Right lobe of liver (tissue), 6 donors: ENCODE measurements at places on chromosomes 5 and 9.

- no peaks in the 10 kb centered on the region for H3K36me3 ChIP-seq
- no peaks in the 10 kb centered on the region for H3K4me1 ChIP-seq
- H3K27ac ChIP-seq: no peak overlapping the region
- H3K27me3 ChIP-seq: no peaks in the 10 kb centered on the region
Measured at GRCh38 chr5:52665559-52665958, 122.2 kb upstream of the ITGA1 start.

GRCh38 chr5:136103118-136103517 lies 29.5 kb upstream of the SMAD5 start:
- H3K27me3 ChIP-seq: no peaks in the 10 kb centered on the region
- H3K4me1 ChIP-seq: peaks cover 6% of the 10 kb centered on the region
- H3K27ac ChIP-seq: no peak overlapping the region
- H3K4me3 ChIP-seq: no peak overlapping the region
- DNase-seq: no peak

DNA sequence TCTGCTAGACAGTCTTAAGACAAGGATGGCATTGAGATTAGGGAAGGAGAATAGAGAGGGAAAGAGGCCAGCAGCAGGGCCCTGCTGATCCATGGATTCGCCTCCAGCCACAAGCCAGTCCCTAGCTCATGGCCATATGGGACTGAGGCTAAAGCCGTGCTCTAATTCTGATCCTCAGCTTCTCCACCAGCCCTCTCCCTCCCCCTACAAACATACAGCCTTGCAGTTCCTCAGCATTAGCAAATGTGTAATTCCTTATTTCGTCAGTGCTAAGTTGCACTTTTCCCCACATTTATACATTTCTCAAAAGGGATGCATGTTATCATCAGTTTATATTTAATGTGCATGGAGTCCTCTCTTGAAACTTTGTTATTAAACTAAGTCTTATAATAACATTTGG lies 34.8 kb downstream of the ZNF462 start:
- no peak overlapping the region for H3K4me3 ChIP-seq
- H3K36me3 ChIP-seq: no peaks in the 10 kb centered on the region
- no peak overlapping the region for H3K27ac ChIP-seq
- H3K27me3 ChIP-seq: no peaks in the 10 kb centered on the region
- no peak for DNase-seq

DNA sequence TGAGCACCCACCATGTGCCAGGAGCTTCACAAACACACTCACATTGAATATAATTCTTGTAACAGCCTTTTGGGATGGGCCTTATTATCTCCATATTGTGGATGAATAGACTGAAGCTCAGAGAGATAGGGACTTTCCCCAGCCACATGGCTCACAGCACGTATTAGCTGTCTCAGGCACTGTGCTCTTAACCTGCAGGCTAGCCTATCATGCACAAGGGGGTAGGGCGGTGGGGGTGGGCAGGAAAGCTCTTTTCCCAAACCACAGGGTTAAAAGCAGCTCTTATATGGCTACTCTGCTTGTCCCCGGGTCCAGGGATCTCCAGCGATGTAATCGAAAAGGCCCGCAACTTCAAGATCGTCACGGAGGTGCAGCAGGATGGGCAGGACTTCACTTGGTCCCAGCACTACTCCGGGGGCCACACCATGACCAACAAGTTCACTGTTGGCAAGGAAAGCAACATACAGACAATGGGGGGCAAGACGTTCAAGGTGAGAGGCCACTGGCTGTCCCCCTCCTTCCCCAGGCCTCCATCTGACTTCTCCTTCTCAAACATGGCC lies 2.6 kb downstream of the FABP6 start:
- no peaks in the 10 kb centered on the region for H3K27me3 ChIP-seq
- H3K36me3 ChIP-seq: no peaks in the 10 kb centered on the region
- DNase-seq: no peak
- no peak overlapping the region for H3K4me3 ChIP-seq
- no peak overlapping the region for H3K27ac ChIP-seq

- no peak for DNase-seq
- no peaks in the 10 kb centered on the region for H3K36me3 ChIP-seq
- no peak overlapping the region for H3K4me3 ChIP-seq
- H3K27ac ChIP-seq: no peak overlapping the region
- no peaks in the 10 kb centered on the region for H3K27me3 ChIP-seq
Measured at GRCh38 chr9:129221979-129222635, 44.0 kb upstream of the IER5L start.
